ENCODE measurements at places on chromosomes 5 and 9. TPM values are rescaled to one million over a fixed set of nuclear protein-coding genes. Genes with fewer than 3 reads are reported as not detected.

Gene DELE1
- total RNA-seq: 69.7 TPM

Gene GABRB2
- not detected for total RNA-seq

Gene ADGRD2
- not detected for total RNA-seq

Gene ENTREP1
- total RNA-seq: not detected

Gene SLC25A2
- 0.23 TPM for total RNA-seq

Gene PCDHGC5
- total RNA-seq: not detected

Gene CCNI2
- total RNA-seq: 0.87 TPM

DNA sequence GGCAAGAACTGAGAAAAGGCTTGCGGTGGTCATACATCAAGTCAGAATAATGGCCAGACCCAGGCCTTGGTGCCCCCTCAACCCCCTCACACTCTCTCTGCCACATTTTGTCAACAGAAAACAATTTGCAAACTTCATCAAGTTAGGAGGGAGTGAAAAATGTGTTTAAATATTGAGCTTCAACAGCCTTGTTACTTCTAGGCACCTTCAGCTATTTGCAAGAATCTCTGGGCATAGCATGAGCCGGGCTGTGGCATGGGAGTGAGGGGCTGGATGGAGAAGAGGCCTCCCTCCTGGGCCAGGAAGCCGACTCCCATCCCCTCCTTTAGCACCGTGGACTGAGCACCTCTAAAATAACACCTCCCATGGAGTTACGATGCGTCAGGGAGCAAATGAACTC, 52.2 kb upstream of the GRHPR start:
- no peak for DNase-seq

- no peak for DNase-seq
These were observed 153.3 kb upstream of the SPRY4 start for GRCh38 chr5:142478113-142478512.

DNA sequence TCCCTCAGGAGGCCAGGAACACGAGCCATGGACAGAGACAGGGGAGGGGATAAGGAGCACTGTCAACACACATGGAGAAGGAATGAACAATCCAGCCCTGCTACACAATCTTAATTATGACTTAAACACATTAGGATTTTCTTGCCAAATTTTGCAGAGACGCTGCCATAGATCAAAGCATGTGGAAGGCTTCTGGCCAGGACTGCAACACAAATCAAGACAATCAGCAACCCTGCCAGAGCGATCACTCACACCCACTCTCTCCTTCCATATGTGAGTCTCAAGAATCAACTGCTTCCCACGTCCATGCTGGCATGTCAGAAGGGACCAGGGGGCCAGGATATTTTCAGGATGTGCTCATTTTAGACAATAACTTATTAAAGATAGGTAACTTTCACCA, 85.6 kb downstream of the ROR2 start:
- no peak for DNase-seq

DNA sequence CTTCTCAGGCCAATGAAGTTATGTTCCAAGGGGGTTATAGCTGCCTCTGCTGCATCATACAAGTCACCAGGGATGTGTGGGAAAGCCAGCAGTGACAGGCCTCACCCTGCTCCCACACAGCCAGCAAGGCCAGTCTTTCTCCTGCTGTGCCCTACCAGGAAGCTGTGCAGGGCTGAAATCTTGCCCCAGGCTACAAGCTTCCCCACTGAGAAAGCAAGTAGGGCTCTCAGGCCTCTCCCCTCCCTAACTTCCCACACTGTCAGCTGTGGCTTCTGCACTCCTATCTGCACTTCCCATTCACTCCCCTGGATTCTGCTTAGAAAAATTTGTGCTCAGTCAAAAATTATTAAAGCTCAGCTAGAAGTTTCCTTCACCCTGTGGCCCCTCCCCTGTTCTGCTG, 611.2 kb upstream of the ZNF608 start:
- no peak for DNase-seq

- no peak for DNase-seq
These were observed 186.6 kb upstream of the PANK3 start for GRCh38 chr5:168765551-168766425.

DNA sequence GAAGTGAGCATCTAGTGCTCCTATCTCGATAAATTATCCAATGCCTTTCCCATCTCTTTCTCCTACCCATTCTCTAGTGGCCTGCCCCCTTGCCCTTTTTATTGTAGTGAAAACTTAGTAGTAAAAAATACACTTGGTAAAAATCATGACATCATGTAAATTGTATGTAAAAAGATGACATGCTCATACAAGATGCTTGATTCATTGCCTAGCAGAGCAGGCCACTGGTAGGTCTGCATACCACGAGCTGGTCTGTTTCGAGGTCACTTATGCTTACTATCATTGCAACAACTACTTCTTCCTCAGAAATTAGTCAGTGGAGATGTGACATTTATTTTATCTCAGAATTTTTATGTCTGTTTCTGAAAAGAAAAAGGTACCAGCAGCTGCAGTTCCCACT, 177.3 kb downstream of the C9orf152 start:
- DNase-seq: no peak

GRCh38 chr5:149936044-149936699, 8.4 kb downstream of the PDE6A start:
- DNase-seq: no peak

- no peak for DNase-seq
These were observed 294.5 kb downstream of the EBF1 start for GRCh38 chr5:158805195-158805594.

- no peak for DNase-seq
These were observed 595.0 kb upstream of the ZNF608 start for GRCh38 chr5:125341436-125341835.

GRCh38 chr9:137165250-137165836, 4.5 kb downstream of the LRRC26 start:
- DNase-seq: no peak

DNA sequence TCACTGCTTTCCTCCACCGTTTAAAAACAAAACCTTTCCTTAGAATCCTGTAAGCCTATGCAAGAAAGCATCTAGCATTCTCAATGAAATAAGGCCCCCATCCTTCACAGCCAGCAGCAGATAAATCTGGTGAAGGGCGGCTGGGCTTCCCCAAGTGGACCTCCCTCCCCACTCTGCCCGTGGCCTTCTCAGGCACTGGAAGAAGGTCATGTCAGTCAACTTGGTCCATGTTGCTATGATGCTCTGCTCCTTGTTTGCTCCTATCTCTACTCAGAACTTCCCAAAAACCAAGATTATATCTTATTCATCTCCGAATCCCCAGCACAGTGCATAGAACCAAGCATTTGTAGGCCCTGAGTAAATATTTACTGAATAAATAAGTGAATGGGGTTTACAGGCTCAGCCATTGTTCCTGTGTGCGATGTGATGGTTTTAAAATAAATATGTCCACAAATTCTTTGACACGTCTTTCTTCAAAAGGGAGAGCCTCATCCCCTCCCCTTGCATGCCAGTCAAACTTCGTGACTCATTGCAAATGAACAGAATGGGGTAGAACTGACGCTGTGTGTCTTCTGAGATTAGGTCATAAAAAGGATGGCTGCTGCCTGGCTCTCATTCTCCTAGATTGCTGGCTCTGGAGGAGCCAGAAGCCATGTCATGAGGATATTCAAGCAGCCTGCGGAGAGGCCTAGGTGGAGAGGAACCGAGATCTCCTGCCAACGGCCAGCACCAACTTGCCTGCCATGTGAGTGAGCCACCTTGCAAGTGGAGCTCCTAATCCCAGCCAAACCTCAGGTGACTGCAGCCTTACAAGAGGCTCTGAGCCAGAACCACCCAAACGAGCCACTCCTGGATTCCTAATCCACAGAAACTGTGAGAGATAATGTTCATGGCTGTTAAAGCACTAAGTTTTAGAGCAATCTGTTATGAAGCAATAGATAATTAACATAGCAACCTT, 70.5 kb downstream of the MED27 start:
- no peak for DNase-seq

- no peak for DNase-seq
These were observed 1.9 kb downstream of the IRGM start for GRCh38 chr5:150848271-150848670.
